Fibroblast of lung (primary cell): ENCODE measurements at places on chromosomes 4 and X. TPM values are rescaled to one million over a fixed set of nuclear protein-coding genes. Genes with fewer than 3 reads are reported as not detected.

Gene USP17L13
- total RNA-seq: not detected in 2 replicates

Gene UGT2B10
- not detected in 2 replicates for total RNA-seq

Gene NPY1R
- under 0.01 TPM in 2 replicates for total RNA-seq

Gene KCTD8
- total RNA-seq: under 0.01 TPM in 1 of 2 replicates, not detected in the other
